ENCODE measurements at places on chromosomes 1 and 21. TPM values are rescaled to one million over a fixed set of nuclear protein-coding genes. Genes with fewer than 3 reads are reported as not detected.

DNA sequence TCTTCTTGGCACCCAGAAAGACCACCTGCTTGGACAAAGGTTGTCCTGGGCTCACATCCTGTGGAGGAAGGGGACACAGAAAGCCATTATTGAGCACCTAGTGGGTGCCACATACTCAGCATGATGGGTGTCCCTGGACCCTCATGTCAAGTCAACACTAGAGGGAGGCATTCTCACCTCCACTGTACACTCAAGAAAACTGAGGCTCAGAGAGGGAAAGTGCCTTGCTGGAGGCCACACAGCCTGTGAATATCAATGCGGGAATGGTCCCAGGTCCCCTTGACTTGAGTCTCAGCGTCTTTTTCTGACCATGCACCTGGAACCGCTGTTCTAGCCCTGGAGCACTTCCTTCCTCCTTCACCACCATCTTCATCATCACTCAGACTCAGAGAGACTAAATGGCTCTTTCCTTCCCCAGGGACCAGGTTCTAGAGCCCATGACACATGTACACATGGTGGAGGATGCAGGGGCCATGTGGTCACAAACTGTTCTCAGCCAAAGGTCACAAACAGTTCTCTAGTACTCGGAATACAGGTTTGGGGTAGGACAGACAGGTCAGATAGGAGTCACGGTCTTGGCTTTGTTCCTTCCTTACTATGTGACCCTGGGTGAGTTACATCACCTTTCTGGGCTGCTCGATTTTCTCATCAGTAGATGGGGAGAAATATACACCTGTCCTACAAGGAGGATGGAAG, 89.2 kb upstream of the WNT4 start:
- no peaks in the 10 kb centered on the region for H3K36me3 ChIP-seq
- H3K4me1 ChIP-seq = no peaks in the 10 kb centered on the region
- no peak overlapping the region for H3K27ac ChIP-seq
- no peak overlapping the region for H3K4me3 ChIP-seq

The S100A5 gene
- total RNA-seq = 0.45 TPM

The PGLYRP4 gene
- 0.74 TPM for total RNA-seq

- DNase-seq = peak; percentile 40
- no peaks in the 10 kb centered on the region for H3K36me3 ChIP-seq
- H3K4me1 ChIP-seq = no peaks in the 10 kb centered on the region
- H3K27me3 ChIP-seq = no peaks in the 10 kb centered on the region
- no peak overlapping the region for H3K4me3 ChIP-seq
- peak overlapping the region; percentile 33 for H3K27ac ChIP-seq
These were observed 351.9 kb downstream of the ADGRL2 start for GRCh38 chr1:82152356-82153271.

GRCh38 chr1:231949277-231950091, 322.9 kb downstream of the DISC1 start:
- no peaks in the 10 kb centered on the region for H3K4me1 ChIP-seq
- no peak overlapping the region for H3K4me3 ChIP-seq
- no peak for DNase-seq
- H3K36me3 ChIP-seq = no peaks in the 10 kb centered on the region
- H3K27me3 ChIP-seq = no peaks in the 10 kb centered on the region

DNA sequence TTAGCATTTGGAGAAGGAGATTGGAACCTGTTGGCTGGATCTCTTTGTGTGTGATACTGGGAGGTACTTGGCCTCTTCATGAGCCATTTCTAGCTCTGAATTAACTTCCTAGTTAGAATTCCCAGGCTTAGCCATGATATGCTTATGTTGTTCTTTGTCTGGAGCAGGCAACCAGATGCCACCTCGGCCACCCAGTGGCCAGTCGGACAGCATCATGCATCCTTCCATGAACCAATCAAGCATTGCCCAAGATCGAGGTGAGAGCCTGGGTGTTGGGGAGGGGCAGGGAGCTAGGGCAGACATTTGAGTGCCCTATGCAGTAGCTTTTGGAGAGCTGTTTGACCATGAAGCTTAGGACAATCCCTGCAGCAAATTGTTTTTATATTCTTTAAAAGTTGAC, 26.5 kb upstream of the PIGV start:
- DNase-seq = no peak
- no peaks in the 10 kb centered on the region for H3K4me1 ChIP-seq
- no peak overlapping the region for H3K4me3 ChIP-seq
- H3K27ac ChIP-seq = no peak overlapping the region

The CLIC6 gene
- total RNA-seq = 31.9 TPM

DNA sequence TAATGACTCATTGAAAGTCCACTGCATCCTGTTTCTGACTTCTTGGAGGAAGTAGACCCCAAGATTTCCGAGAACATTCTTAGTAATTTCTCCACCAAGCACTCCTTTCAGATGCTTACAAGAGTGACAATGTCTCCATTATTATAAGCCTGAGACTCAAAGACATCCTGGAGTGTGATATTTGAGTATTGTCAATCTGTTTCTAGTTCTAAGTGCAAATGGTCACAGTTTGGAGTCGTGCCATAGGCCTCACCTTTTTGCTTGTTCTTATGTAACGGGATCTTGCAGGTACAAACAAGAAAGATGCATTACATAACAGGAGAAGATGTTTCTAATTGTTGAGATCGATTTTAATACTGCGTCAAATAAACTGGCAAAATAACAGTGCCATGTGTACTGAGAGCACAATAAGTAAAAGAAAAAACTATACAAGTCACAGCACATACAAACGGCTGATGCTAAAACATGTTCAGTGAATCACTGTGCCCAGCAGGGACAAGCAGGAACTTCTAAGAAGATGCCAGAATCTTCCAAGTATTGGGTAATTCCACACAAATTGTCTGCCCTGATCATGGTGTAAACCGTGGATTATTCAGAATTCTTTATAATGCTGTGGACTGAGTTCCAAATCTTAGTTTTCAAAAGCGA, 54.1 kb downstream of the CD2 start:
- no peak overlapping the region for H3K4me3 ChIP-seq
- H3K27ac ChIP-seq = no peak overlapping the region
- no peaks in the 10 kb centered on the region for H3K27me3 ChIP-seq
- H3K4me1 ChIP-seq = peaks cover 5% of the 10 kb centered on the region
- DNase-seq = no peak
- H3K36me3 ChIP-seq = no peaks in the 10 kb centered on the region

The SPRR1B gene
- total RNA-seq = not detected

- no peak overlapping the region for H3K4me3 ChIP-seq
- no peak for DNase-seq
- H3K36me3 ChIP-seq = 0 out of 2 replicates have a peak, but pooled peaks cover 3% of the 10 kb centered on the region
- H3K27ac ChIP-seq = no peak overlapping the region
These were observed 8.6 kb downstream of the AGO3 start for GRCh38 chr1:35939484-35939883.

GRCh38 chr1:230231774-230232145, 164.7 kb downstream of the GALNT2 start:
- no peaks in the 10 kb centered on the region for H3K27me3 ChIP-seq
- no peaks in the 10 kb centered on the region for H3K36me3 ChIP-seq
- no peak overlapping the region for H3K4me3 ChIP-seq
- no peak overlapping the region for H3K27ac ChIP-seq
- H3K4me1 ChIP-seq = no peaks in the 10 kb centered on the region

The RIMKLA gene
- total RNA-seq = 0.19 TPM

GRCh38 chr1:34842952-34843371, 16.6 kb downstream of the SMIM12 start:
- H3K27ac ChIP-seq = no peak overlapping the region
- H3K27me3 ChIP-seq = no peaks in the 10 kb centered on the region
- H3K36me3 ChIP-seq = no peaks in the 10 kb centered on the region

GRCh38 chr1:83698644-83699043, 300.3 kb downstream of the TTLL7 start:
- H3K4me3 ChIP-seq = no peak overlapping the region
- no peaks in the 10 kb centered on the region for H3K36me3 ChIP-seq
- no peaks in the 10 kb centered on the region for H3K4me1 ChIP-seq
- no peak overlapping the region for H3K27ac ChIP-seq
- no peak for DNase-seq

DNA sequence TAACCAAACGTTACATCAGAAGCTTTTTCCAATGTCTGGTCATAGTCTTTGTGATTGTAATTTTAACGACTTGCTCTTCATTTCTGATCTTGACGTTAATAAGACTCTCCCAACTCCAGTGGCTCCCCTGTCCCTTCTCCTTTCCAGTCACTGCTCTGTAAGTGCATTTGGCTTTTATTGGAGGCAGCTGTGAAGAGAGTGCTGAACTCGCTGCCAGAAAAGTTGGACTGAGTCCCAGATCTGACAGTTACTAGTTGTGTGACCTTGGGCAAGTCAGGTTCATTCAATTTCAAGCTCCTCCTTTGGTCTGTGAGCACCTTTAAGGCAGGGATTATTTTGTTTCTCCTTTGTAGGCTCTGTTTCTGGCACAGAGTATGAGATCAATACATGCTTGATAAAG, 109.6 kb upstream of the TSPAN2 start:
- H3K36me3 ChIP-seq = no peaks in the 10 kb centered on the region
- no peaks in the 10 kb centered on the region for H3K4me1 ChIP-seq
- H3K27me3 ChIP-seq = no peaks in the 10 kb centered on the region

The EEIG2 gene
- total RNA-seq = 16.2 TPM

GRCh38 chr1:167819849-167820683, 93.9 kb downstream of the ADCY10 start:
- H3K27me3 ChIP-seq = no peaks in the 10 kb centered on the region
- H3K4me3 ChIP-seq = peak overlapping the region; percentile 61
- DNase-seq = no peak
- no peaks in the 10 kb centered on the region for H3K4me1 ChIP-seq
- H3K36me3 ChIP-seq = no peaks in the 10 kb centered on the region
- H3K27ac ChIP-seq = no peak overlapping the region

The HSD3B1 gene
- not detected for total RNA-seq

DNA sequence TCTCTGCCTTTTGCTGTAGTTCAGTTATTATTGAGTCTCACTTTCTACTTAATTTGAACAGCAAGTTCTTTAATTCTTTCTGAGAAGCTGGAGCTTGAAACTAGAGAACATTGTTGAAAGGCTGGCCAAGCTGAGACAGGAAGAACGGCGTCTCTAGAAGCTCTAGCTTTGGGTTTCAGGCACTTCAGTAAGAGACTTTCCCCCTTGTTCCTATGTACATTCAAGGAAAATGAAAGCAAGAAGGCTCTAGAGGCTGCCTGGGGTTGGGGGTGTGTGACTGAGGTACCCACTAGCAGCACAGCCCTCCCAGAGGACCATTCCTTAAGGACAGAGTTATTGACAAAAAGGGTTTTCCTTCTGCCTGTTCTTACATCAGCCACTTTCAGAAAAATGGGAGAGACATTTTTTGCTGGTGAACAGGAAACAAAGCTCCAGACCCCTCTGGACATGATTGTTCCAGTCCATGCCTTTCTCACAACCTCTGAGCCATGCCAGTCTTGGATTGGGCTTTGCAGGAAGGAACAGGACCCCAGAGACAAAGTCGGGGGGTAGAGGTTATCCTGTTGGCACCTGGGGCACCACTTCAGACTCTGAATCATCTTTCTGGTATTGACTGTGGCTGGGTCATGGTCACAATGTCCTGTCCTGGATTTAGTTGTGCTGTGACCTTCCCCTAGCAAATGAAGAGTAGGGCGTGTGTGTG, 63.1 kb downstream of the LAMC2 start:
- no peak overlapping the region for H3K4me3 ChIP-seq
- no peaks in the 10 kb centered on the region for H3K27me3 ChIP-seq
- H3K27ac ChIP-seq = no peak overlapping the region
- DNase-seq = no peak
- no peaks in the 10 kb centered on the region for H3K36me3 ChIP-seq

The CBR3 gene
- total RNA-seq = 14.1 TPM

- no peak overlapping the region for H3K4me3 ChIP-seq
- no peak for DNase-seq
- H3K27me3 ChIP-seq = no peaks in the 10 kb centered on the region
- H3K4me1 ChIP-seq = no peaks in the 10 kb centered on the region
- no peak overlapping the region for H3K27ac ChIP-seq
These were observed 55.7 kb downstream of the PRKCZ start for GRCh38 chr1:2105781-2106524.

DNA sequence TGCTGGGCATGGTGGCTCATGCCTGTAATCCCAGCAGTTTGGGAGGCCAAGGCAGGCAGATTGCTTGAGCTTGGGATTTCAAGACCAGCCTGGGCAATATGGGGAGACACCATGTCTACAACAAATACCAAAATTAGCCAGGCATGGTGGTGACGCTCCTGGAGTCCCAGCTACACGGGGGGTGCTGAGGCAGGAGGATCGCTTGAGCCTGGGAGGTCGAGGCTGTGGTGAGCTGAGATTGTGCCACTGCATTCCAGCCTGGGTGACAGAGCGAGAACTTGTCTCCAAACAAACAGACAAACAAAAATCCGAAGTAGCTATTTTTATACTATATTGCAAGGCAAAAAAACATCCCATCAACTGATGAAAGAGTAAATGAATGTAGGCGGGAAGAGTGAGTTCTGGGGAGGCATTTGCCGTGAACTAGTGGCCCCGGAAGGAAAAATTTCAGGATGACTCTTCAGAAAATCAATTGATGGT, 40.6 kb downstream of the NCMAP start:
- no peak overlapping the region for H3K27ac ChIP-seq
- H3K27me3 ChIP-seq = peaks cover 4% of the 10 kb centered on the region
- no peaks in the 10 kb centered on the region for H3K4me1 ChIP-seq
- DNase-seq = no peak
- H3K4me3 ChIP-seq = no peak overlapping the region

- H3K36me3 ChIP-seq = no peaks in the 10 kb centered on the region
- no peaks in the 10 kb centered on the region for H3K27me3 ChIP-seq
- no peak overlapping the region for H3K4me3 ChIP-seq
These were observed 419.3 kb downstream of the MATN1 start for GRCh38 chr1:30304080-30304479.

GRCh38 chr1:14924455-14925331, 228.9 kb upstream of the TMEM51 start:
- peaks cover 2% of the 10 kb centered on the region for H3K27me3 ChIP-seq
- no peak for DNase-seq
- H3K27ac ChIP-seq = no peak overlapping the region
- no peak overlapping the region for H3K4me3 ChIP-seq

The TRIM62 gene
- 4.2 TPM for total RNA-seq

The TSSK3 gene
- 1.2 TPM for total RNA-seq

GRCh38 chr21:43943512-43944077, 68.5 kb upstream of the TRAPPC10 start:
- peaks cover 7% of the 10 kb centered on the region for H3K36me3 ChIP-seq
- no peak overlapping the region for H3K27ac ChIP-seq
- H3K4me1 ChIP-seq = peaks cover 9% of the 10 kb centered on the region
- H3K4me3 ChIP-seq = no peak overlapping the region

- peaks cover 9% of the 10 kb centered on the region for H3K27me3 ChIP-seq
- H3K4me3 ChIP-seq = no peak overlapping the region
- no peak for DNase-seq
- H3K36me3 ChIP-seq = no peaks in the 10 kb centered on the region
These were observed 4.1 kb upstream of the NPPB start for GRCh38 chr1:11862890-11863289.

- no peaks in the 10 kb centered on the region for H3K4me1 ChIP-seq
- H3K27ac ChIP-seq = no peak within 1 kb of the TSS
- H3K4me3 ChIP-seq = no peak within 1 kb of the TSS
- H3K27me3 ChIP-seq = peaks cover 9% of the 10 kb centered on the region
These were observed at the start of gene SERTAD4 for GRCh38 chr1:210232511-210233215. Gene SERTAD4, plus strand, starts transcription at chr1:210232796. Its CDS starts 5,165 bp downstream, at chr1:210237961.

GRCh38 chr1:56507925-56508522, 71.3 kb downstream of the PLPP3 start:
- no peak for DNase-seq
- H3K4me3 ChIP-seq = no peak overlapping the region
- no peaks in the 10 kb centered on the region for H3K4me1 ChIP-seq
- no peaks in the 10 kb centered on the region for H3K27me3 ChIP-seq
- H3K27ac ChIP-seq = no peak overlapping the region
- no peaks in the 10 kb centered on the region for H3K36me3 ChIP-seq

- H3K4me3 ChIP-seq = 0 out of 2 replicates have a peak overlapping the region, but pooled peaks have one; percentile 38
- no peaks in the 10 kb centered on the region for H3K27me3 ChIP-seq
- H3K36me3 ChIP-seq = peaks cover 17% of the 10 kb centered on the region
- peak; percentile 98 for DNase-seq
- peak overlapping the region; percentile 89 for H3K27ac ChIP-seq
These were observed 30.0 kb downstream of the SLC27A3 start for GRCh38 chr1:153805042-153805745.

The SAMD11 gene
- not detected for total RNA-seq

Measured in GM12878 (cell line).